ENCODE measurements at places on chromosomes 6 and 20.

DNA sequence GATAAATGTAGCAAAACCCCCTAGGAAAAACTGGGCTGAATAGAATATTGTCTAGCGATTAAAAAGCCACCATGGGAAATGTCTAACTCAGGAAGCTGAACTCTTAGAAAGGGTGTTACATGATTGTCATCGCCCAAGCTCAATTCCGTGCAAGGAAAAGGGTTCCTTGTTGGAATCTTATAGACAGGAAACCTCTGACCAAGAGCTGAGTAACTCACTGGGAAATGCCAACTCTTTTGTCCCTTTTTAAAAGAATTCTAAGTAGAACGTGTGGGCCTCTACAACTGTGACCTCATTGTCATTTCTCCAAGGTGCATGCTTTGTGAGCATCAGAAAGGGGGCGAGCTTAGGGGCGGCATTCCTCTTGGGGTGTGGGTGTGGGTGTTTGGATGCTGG lies 88.1 kb downstream of the SYNJ2 start:
- no peak for DNase-seq

- DNase-seq, result no peak
Observed at GRCh38 chr20:35539756-35540212, 2.1 kb upstream of the ERGIC3 start.

GRCh38 chr6:128358244-128358776 lies 162.1 kb downstream of the PTPRK start:
- no peak for DNase-seq

DNA sequence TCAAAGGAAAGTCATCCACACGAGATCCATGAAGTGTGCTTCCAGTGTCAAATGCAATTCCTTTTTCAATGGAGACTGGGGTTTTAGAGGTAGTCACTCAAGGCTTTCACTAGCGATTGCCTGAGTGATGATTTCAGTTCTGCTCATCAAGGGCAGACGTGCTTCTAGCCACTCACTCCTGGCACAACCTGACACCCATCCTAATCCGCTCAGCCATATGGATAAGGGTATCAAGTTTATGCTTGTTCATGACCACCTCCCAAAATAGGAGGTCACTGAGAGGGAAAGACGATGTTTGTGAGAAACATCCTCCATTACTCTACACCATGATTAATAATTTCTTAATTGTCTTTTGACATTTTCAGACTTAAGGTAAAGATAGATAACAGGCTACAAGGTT lies 91.3 kb upstream of the HEY2 start:
- DNase-seq, result no peak

GRCh38 chr20:34337982-34338726 lies 24.9 kb upstream of the ITCH start:
- no peak for DNase-seq

DNA sequence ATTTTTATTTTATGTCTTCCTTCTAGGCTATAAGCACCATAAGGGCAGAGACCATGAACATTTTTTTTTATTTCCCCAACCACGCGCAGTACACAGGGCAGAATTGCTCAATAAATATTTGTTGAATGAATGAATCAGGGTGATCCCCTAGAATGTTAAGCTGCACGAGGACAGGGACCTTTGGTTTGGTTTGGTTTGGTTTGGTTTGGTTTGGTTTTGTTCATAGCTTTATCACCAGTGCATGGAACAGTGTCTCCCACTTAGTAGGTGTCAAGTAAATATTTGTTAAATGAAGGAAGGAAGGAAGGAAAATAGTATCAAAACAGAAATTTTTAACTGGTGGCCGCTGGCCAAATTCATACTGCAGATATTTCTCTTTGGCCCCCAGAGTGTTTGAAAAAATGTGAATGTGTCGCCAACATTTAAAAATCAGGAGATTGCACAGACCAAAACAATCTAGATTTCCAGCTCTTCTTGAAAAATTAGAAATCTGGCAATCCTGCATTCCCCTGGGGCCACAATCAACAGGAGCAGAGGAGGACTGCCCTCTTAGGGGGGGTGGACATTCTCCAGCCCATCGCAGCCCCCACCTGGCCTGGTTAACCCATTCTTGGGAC lies 205.3 kb downstream of the EYA2 start:
- no peak for DNase-seq

- DNase-seq, result no peak
Observed at GRCh38 chr6:108476847-108477430, 83.8 kb upstream of the FOXO3 start.

GRCh38 chr6:108250240-108250866 lies 10.5 kb downstream of the SNX3 start:
- no peak for DNase-seq

DNA sequence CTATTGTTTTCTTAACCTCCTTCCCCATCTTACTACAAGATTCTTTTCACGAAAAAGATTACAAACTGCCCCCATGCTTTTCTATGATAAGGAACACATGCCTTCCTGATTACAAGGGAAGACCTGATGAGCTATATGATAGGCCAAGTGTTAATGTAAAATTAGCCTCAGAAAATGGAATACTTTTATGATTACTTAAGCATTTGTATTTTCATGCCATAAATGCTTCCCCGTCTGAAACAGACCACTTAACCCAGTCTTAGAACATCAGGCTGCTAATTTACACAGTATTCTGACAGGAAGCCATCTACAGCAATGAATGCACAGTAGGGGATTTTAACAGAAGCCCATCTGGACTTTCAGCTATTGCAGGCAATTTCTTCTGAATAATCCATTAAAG lies 274.9 kb downstream of the HAO1 start:
- DNase-seq, result no peak

DNA sequence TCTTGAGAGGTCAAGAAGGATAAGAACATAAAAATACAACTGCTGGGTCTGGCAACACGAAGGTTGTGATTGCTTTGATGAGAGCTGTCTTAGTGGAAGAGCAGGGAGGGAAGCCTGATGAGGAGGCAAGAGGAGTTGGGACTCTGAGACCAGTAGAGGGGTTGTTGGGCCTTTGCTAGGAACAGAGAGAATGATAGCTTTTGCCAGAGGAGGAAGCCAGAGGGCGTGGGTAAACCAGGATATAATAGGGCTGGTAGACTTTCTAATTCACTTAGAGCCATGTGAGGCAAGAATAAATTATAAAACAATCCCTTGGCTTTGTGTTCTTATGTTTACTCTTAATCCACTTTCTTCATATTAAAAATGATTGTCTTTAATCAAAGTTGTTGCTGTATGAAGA lies 78.6 kb downstream of the RCAN2 start:
- no peak for DNase-seq

- no peak for DNase-seq
Observed at GRCh38 chr20:48467622-48468021, 360.2 kb downstream of the PREX1 start.

DNA sequence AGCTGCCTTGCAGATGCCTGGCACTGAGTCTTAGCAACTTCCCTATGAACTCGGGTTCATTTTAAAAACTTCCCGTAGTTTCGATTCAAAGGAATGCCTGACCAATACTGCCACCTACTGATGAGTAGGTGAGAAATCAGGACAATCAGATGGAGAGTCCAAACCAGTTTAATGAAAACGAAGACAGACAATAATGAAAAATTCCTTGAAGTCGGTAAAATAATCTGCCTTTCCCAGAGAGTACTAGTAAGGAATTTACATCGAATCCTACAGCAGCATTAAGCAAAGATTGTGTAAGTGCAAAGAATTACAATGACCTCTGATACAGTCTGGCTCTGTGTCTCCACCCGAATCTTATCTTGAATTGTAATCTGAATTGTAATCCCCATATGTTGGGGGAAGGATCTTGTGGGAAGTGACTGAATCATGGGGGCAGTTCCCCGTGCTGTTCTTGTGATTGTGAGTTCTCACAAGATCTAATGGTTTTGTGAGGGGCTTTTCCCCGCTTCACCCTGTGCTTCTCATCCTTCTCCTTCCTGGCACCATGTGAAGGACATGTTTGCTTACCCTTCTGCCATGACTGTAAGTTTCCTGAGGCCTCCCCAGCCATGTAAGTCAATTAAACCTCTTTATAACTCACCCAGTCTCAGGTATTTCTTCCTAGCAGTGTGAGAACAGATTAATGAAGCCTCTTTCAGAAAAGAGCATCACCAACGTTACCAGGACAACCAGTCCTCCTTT lies 134.4 kb downstream of the ARHGAP18 start:
- no peak for DNase-seq

DNA sequence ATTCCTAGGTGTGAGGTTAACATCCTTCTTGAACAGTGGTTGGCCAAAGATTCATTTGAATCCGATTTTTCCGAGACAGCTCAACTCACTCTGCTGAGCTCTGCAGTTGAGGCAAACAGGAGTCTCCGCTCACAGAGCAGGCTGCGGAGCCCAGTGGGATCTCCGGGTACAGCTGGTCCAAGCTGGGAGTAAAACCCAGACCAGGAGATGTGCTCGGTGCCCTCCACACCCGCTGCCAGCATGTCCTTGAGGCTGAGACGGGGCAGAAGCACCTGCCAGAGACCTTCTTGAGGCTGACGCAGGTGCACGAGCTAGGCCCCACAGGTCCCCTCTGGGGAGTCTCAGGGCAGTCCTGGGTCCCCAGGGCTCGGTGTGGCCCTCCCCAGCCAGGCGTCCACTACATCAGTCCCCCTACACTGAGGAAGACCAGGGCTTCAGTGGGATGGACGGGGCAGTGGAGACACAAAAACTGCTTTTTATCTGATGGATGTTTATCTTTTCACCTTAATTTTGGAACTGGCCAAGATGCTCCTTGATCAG lies 119.0 kb downstream of the AGPAT4 start:
- DNase-seq, result no peak

DNA sequence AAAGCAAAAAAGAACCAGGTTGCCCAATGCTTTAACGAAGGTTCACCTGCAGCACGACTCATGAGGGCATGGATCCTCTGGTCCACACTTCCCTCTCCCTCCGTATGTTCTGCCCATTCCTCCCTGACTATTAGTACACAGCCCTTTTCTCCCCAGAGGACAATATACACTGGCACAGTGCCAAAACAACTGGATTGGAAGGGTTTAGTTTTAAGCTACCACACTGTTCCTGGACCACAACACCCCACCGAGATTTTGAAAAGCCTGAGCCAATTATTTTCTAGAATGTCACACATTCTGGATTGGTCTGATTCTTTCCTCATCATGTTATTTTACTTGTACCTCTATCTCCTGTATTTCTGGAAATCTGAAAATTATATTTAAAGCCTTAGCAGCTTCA lies 2.9 kb upstream of the AKAP7 start:
- DNase-seq, result no peak

DNA sequence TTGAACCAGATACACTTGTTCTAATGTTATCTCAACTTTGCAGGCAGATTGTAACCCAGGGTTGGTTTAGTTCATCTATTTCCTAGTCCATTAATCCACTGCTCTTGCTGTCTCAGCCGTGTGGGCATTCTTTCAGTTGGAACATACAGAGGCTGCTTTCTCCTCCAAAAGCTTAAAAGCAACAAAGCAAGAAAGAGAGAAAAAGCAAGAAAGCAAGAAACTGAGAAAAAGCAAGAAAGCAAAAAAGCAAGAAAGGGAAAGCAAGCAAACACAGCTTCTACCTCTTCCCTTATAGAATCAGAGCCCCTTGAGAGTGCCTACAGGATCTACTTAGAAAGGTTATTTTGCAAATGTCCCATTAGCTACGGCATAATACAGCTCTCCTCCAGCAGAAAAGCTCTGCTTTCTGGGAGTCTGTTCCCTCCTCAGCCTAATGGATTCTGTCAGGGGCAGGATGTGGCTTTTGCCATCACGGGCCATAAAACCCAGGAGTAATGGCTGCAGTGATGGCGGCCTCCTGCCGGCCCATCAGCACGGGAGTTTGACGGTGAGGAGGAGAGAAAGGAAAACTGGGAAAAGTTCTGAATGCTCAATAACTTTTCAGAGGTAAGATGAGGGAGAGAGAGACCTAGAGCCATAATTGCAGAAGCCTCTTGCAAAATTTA lies 156.8 kb upstream of the JARID2 start:
- no peak for DNase-seq

DNA sequence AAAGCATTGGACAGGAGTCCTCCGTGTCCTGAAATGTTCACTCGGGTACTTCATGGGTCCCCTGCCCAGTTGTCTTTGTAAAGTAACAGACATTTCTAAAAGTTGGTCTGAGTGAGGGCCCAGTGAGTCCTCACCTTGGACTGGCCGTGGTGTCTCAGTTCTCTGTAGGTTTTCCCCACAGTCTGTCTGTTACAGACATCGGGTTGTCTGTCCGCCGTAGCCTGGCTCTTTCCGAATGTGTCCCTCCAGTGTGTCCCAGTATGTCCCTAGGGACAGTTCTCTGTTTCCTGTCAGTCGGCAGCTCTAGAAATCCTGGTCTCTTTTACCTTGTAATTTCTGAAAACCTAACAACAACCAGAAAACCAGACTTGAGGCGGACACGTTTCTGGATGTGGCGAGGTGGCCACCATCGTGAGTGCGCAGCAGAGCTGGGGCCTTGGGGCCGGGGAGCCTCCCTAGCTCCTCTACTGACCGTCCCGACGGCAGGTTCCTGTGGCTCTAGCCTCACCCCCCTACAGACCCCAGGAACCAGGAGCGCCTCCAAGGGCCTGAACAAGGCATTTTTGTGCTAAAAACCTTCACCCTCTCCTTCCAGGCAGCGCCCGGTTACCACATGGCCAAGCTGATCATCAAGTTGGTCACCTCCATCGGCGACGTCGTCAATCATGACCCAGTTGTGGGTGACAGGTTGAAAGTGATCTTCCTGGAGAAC lies 42.2 kb downstream of the PYGB start:
- DNase-seq, result no peak

DNA sequence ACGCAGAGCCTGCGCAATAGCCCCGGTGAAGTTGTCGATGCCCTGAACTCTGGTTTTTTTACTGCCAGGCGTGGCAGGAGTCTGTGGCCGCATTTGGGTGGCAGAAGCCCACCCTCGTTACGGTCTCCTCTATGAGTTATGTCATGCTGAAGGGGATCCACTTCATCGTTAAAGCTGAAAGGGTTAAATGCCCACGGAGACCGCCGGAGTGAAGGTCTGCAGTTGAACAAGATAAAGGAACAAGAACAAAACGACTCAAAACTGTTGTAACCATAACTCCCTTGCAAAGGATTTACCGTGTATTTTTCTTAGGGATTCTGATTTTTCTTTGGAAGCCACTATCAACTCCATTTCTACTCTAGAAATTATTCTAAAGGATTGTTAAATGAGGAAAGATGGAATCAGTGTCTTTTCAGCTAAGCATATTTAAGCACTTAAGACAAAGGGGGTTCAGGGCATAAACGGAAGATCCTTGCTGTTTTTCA lies 501 bp upstream of the ELOVL5 start:
- no peak for DNase-seq

DNA sequence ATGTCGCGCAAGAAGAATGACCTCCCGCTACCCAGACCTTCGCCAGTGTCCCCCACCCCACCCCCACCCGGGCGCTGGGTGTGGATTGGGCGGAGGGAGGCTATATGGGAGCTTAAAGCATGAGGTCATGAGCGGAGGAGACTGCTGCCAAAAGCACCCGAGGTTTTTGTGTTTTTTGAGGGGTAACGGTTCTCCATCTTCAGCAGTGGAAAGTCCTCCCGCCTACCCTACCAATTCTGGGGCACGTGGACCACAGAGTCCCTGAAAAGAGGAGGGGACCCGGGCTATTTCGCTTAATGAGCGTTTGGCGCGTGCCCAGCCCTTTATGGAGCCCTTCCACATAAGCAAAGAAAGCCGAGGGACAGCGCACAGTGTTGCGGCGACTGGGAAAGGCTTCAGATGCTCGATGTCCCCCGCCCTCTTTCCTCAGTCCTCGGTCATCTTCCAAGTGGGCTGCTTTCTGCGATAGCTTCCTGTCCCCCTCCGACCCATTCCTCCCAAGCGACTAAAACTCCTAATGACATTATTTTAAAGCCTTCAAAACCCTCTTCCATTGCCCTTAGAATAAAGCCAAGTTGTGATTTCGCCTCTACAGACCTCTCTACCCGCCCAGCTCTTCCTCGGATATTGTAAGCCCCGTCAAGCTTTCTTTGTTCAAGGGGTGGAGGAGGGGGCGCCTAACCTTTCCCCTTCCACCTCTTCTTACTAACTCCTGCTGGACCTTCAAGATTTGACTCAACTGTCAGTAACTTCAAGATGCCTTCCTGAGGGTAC lies 2.1 kb upstream of the TRERF1 start:
- DNase-seq, result no peak
